ENCODE measurements at places on chromosomes 1 and 21.

DNA sequence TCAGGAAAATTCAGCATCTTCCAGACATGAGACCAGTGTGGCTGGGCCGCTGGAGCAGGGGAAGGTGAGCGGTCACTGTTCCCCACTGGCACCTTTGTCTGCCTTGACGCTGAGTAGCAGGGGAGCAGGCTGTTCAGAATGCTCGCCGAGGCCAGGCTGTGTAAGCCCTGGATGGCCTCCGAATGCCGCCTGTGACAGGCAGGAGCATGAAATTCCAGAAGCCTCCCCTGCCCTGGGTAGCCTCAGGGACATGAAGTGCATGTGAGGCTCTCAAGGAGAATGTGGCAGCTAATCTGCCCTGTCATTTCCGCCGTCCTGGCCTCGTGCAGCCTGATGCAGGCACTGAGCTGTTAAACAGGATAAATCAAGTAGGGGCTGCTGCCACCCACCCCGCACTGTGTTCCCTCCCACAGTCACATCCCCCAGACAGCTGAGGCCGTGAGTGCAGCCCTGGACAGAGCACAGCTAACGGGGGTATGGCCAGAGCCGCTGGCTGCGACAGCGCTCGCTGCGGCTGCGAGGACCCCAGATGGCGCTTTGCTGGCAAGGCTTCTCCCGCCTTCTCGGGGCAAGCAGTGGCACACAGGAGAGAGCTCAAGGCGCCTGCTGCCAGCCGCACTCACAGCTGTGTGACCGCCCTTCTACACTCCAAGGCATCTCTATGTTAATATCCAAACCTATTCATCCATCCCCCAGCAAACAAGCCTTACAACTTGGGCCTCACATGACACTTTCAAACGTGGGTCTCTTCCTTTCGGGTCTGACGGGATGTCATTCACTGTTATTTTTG, 105.0 kb upstream of the COL6A1 start:
- no peak for DNase-seq

GRCh38 chr1:34276606-34277005, 99.9 kb downstream of the C1orf94 start:
- DNase-seq, result no peak

DNA sequence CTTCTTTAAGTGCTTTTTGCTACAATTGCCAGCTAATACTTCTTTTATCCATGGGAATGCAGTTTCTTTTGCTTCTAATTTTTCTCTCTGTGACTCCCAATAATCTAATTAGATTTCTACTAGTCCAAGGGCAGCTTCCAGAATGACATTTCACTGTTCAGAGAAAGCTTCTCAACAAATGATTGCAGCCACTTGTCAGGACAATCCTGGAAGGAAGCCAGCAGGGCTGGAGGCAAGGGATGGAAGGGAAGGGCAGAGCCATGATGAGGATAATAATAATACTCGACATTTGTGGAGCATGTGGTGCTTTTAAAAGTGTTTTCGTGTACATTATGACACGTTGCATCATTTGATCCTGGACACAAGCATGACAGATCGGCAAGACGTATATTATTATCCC, 19.4 kb downstream of the F11R start:
- no peak for DNase-seq

- DNase-seq, result no peak
Measured at GRCh38 chr1:6207921-6208320, 2.0 kb downstream of the RNF207 start.

GRCh38 chr1:89528382-89528780, 3.8 kb downstream of the LRRC8B start:
- no peak for DNase-seq

GRCh38 chr1:8989821-8990220, 36.4 kb downstream of the SLC2A7 start:
- no peak for DNase-seq

- DNase-seq, result peak; percentile 42
Measured at GRCh38 chr1:236774926-236775325, 20.2 kb upstream of the MTR start.

GRCh38 chr1:9835758-9836631, 12.2 kb upstream of the CLSTN1 start:
- DNase-seq, result peak; percentile 28

- no peak for DNase-seq
Measured at GRCh38 chr1:193262661-193263060, 76.2 kb upstream of the B3GALT2 start.

DNA sequence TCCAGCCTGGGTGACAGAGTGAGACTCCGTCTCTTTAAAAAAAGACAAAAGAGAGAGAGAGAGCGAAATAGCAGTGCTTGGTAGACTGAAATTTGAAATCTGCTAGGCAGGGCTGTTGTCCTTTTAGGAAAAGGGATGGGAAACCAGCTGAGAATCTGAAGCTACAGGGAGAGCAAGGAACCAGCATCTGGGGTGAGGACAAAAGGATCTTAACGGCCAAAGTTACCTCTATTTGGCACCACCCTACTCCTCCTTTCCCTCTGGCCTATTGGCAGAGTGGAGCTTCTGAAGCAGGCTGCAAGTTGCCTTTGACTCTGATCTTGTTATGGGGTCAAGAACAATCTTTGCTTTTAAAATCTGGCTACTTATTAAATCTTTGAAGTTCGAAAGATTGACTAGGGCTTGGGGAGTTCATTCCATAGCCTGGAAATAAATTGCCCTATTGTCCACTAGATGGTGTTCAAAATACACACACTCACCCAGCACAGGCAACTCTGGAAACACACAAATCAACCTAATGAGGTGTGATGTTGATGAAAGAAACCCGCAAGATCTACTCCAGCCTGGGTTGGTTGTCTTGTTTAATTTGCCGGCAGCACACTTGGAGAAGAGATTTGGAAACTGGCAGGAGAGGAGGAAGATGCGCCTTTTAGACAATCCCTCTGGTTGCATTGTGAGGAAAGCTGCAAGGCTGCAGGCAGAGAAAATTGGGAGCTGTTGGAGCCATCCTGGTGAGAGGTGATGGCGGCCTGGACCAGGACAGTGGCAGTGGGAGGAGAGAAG, 16.5 kb upstream of the PARP1 start:
- peak; percentile 44 for DNase-seq

DNA sequence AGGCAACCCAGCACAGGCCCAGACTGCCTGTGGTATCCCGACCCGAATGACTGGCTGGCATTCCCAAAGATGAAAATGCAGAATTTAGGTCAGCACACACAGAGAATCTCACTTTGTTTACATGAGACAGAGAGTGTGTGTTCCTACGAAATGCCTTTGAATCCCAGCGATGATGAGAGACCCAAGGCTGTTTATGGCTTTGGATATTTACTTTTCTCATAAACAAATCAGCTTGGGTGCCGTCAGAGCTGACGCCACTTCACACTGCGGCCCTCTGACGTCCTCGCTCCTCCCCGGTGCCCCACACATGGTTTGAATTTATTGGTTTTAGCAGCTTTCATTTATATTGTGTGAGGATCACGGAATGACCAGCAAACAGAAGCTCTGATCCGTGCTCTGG, 18.7 kb downstream of the TRABD2B start:
- DNase-seq, result peak; percentile 18

DNA sequence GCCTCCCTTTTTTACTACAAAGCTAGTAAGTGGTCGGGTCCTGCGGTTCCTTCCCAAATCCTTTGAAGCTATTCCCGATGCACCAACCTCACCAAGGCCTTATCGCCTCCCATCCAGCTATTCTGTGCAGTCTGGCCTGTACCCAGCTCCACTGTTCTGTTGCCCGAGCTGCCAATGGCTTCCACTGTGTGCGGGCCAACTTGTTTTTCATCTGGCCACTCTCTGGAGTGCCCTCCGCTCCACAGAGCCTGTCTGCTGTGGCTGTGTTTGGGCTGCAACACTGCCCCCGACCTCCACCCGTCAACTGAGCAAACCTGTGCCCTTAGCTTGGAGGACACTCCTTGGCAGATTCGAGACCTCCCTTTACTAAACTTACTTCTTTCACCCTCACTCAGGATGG, 125.0 kb downstream of the KIAA0319L start:
- DNase-seq, result no peak

GRCh38 chr1:162991444-162991843, 77.7 kb upstream of the RGS4 start:
- DNase-seq, result no peak

GRCh38 chr1:200042552-200043335, 15.2 kb downstream of the NR5A2 start:
- no peak for DNase-seq

DNA sequence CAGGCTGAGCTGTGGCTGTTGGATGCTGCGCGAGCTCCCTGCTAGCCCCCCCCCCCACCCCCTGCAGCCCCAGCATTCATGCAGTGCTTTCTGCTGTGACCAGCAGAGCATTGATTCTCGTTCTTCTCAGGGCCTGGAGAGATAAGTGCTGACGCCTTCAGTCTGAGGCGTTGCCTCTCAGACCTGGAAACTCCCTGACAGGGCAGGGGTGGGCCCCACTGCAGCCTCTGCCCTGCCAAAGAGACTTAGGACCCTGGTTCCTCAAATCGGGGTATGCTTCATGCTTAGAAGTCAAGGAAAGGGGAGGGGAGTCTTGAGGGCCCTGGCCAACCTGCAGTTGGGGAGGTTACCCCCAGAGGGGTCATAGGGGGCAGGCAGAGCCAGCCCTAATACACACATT, 38.5 kb downstream of the PTPRF start:
- DNase-seq, result no peak

GRCh38 chr21:31349208-31349607, 5.1 kb upstream of the TIAM1 start:
- no peak for DNase-seq

GRCh38 chr1:230681599-230681998, 32.3 kb downstream of the AGT start:
- DNase-seq, result peak; percentile 85

GRCh38 chr1:24483441-24483840, 19.2 kb upstream of the RCAN3 start:
- DNase-seq, result no peak

DNA sequence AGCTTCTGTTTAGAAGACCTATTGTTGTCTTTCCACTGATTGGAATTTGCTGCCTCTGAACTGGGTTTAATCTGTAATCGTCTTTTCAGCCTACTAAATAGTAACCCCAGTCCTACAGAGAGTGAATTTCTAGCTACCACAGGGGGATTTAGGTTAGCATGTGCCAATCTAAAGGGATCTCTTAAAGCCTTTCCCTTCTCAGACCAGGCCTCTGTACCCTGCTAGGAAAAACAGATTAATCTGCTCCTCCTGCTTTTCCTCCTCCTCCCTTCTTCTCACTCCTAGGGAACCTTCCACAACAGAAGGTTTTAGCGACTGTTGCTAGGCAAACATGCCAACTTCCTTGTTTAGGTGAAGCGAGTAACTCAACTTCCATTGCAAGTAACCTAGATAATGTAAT, 1.3 kb upstream of the RC3H1 start:
- no peak for DNase-seq

- no peak for DNase-seq
Measured at GRCh38 chr21:29378832-29379231, 80.1 kb downstream of the BACH1 start.

Data from fibroblast of mammary gland (primary cell).